ENCODE measurements at places on chromosomes 11 and 22.

DNA sequence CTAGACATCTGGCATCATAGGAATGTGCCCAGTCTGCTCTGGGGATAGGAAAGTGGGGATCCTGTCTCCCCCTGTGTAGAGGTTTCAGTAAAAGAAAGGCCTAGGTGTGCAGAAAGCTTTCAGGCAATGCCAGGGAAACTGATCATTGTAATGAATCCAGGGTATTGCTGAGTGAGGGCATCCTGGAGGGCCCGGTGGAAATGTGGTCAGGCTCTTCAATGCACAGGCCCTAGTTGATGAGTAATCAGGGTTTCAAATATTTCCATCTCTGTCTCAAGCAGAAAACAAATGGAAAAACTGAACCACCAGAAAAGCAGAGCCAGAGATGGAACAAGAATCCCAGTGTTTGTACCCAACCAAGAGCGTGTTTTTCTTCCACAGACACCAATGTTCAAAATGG, 2.0 kb downstream of the CD3E start:
- no peak for DNase-seq

- DNase-seq, result no peak
Measured at GRCh38 chr22:36192542-36192941, 9.1 kb downstream of the APOL4 start.

DNA sequence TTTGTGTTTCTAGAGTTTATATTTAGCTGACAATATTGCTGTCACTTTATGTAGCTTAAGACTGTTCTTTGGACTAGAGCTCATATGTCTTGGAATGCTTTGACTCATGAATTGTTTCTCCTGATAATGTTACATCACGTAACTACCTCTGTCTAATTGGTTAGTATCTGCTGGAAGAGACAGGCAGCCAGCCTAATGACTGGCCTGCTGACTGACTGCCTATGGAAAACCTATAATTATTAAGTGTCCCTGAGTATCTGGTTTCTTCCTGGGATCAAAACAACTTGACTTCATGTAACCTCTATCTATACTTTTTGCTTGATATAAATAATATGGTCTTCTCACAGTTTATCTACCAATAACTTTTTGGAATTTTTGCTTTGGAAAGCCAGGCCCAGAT, 9.4 kb downstream of the SOX6 start:
- DNase-seq, result no peak

DNA sequence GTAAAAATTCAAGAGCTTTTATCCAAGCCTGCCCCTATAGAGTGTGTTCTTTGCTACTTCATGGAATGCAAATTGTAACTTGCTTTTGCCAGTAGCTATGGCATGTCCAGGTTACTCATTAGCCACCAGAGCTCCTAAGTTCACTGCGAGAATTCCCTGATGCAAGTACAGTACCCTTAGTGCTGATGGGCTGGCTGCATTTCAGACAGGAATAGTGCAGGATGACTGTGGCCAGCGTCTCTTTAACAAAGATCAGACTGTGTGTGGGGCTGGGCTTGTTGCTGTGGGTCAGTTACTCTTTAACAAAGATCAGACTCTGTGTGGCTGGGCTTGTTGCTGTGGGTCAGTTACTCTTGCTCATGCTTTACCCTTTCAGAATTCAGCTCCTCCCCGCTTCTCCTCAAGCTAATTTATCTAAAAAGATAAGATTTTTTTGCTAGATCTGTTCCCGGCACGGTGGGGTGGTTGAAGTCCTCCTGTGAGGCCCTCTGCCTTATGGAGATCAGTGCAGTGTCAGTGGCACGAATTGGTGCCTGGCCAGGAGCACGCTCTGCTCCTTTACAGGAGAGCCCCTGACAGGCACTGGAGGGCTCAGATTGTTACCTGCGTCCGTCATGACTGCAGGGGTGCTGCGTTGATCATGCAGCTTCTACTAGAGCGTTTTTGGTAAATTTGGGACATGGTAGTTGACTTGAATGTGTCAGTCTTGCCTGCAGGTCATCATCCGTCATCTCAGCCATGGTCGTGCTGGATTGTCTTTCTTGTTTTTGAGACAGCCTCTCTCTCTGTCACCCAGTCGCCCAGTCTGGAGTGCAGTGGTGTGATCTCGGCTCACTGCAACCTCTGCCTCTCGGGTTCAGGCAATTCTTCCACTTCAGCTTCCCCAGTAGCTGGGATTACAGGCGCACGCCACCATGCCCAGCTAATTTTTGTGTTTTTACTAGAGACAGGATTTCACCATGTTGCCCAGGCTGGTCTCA, 27.0 kb downstream of the AP2A2 start:
- DNase-seq, result no peak

- DNase-seq, result peak; percentile 78
Measured at GRCh38 chr22:30325065-30325720, 1.5 kb downstream of the TBC1D10A start.

- no peak for DNase-seq
Measured at GRCh38 chr11:27403195-27403594, 40.2 kb upstream of the CCDC34 start.

- DNase-seq, result no peak
Measured at GRCh38 chr22:29300467-29300806, 6.0 kb upstream of the GAS2L1 start.

GRCh38 chr11:1640076-1640946, 10.7 kb downstream of the KRTAP5-5 start:
- DNase-seq, result peak; percentile 1

GRCh38 chr11:85976525-85976924, 92.4 kb downstream of the PICALM start:
- no peak for DNase-seq

GRCh38 chr11:67417425-67417824, 1.9 kb downstream of the CARNS1 start:
- DNase-seq, result no peak

DNA sequence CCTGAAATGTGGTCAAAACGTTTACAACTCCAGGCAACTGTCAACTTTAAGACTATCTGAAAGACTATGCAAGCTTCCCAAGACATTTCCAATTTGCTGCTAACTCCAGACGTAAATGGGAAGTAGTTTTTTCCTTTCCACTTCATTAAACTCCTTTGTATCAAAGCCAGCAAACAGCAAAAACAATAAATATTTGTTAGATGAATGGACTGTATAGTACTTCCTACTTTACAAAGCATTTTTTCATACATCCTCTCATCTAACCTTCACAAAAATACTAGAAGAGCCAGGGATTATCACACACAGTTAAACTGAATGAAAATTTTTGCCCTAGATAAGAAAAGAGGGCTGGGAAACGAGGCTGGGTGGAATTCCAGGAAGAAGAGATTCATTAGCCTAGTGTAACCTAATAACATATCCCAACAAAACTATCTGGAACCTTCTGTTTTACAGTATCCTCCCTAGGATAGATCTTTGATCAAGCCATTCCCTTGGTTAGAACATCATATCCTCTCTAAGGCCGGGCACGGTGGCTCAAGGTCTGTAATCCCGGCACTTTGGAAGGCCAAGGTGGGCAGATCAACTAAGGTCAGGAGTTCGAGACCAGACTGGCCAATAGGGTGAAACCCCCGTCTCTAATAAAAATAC, 10.4 kb downstream of the NUP98 start:
- no peak for DNase-seq

DNA sequence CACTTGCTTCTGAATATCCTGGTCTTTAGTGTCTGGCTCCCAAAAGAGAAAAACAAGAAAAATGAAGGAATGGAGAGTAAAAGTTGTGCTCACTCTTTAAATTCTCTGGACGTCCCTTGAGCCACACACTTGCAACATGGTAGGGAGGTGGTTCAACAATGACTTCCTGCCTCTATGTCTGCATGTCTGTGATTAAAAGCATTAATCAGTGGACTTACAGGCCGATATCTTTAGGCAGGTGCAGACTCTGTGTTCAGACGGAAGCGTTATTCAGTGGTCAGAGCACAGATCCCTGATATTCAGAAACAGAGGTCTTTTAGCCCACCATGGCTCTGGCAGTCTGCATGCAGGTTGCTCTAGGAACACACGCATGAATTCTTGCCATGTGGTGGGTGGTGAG, 1920.0 kb upstream of the RAG2 start:
- DNase-seq, result no peak

DNA sequence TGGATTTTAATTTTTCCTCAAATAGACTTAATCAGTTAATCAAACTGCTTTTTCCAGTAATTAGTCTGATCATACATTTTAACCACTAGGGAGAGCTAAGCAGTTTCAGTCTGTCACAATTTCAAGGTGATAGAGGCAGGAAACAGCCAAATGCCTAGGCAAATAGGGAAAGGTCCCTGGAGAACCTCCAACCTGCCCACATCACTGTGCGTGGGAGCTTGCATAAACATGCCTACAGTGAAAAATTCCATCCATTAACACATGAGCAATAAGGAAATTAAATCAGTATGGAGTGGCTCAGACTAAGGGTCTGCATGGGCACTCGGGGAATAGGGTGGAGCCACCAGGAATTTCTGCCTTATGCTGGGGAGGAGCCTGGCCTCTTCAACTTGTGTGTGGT, 74.6 kb downstream of the AASDHPPT start:
- DNase-seq, result no peak
